DMS153 (cell line): ENCODE measurements at places on chromosomes 4 and X.

DNA sequence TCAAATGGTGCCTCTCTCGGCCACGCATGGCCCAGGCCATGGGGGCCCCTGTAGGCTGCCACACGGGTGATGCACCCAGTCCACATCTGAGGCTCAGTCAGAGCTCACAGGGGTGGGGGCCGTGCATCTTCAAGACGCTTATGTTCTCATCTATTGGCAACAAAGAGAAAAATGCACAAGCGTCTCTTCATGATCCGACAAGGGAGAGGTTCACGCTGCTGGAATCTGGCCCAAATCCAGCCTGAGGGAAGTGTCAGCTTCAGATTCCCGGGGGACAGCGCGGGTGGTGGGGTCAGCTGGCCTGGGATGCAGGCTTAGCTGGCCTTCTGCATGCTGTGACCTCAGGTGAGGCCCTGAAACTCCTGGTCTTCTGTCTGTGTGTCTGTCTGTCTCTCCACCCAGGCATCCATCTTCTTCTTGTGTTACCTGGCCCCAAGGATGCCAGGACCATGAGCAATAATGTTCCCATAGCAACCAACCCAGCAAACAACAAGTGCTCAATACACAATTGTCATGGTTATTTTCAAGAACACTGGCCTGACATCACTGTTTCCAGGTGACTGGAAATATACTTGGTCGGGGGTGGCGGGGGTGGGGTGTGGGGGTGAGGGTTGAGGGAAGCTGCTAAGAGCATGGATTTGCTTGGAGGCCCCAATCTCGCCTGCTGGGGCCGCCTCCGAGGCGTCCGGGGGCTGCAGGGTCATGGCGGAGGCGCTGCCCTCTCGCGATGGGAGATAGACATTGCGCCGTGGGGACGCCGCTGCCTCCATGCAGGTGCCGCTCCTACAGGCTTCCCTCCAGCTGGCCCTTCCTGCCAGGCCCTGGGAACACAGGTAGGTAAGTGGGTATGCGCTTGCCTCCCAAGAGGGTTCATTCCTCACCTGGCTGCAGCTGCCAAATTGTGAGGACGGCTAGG is 48.3 kb downstream of the ABLIM2 start:
- no peak for DNase-seq

GRCh38 chr4:70623323-70623722 is 5.2 kb upstream of the ENAM start:
- no peak for DNase-seq

GRCh38 chr4:125951261-125951887 is 636.6 kb downstream of the FAT4 start:
- no peak for DNase-seq

GRCh38 chrX:48974033-48974432 is 2.4 kb upstream of the KCND1 start:
- DNase-seq, result no peak

GRCh38 chrX:130716346-130716745 is 186.7 kb downstream of the ENOX2 start:
- no peak for DNase-seq
